ENCODE measurements at places on chromosomes 16 and 17.
A peak's percentile ranks its signal among the peaks of the same experiment; 100 is the strongest.

DNA sequence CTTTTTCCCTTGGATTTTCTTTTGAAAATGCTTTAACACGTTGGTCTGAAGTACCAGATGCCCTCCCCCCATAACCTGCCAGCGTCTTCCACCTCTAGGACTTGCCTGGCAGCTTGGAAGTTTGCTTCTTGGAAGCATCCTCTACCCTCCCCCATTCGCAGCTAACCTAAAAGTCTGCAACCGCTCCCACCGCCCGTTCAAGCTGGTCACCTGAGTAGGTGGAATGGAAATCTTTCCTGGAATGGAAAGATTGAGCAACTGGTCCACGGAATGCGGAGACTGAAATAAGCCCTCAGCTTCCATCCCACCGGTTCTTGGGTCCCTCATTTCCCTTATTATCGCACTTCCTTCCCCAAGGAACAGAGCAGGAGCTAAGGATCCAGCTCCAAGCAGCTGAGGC lies 31.4 kb downstream of the HS3ST3B1 start:
- DNase-seq: no peak

- no peak for DNase-seq
Measured at GRCh38 chr16:4498546-4499195, 22.5 kb downstream of the HMOX2 start.

DNA sequence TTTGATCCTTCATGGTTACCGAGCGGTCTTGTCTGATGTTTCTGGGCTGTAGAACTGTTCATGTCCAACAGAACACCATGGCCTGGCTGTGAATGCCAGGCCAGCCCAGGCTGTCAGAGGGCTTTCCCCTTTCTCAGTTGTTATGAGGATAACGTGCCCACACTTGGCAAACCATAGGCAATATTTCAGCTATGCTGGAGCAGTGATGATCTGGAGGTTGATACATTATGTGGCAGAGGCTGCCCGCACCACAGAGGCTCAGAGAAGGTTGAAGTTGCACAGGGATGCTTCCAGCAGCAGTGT lies 92.9 kb downstream of the C16orf78 start:
- no peak for DNase-seq

- DNase-seq: no peak
Measured at GRCh38 chr17:73343168-73343634, 31.4 kb upstream of the CDC42EP4 start.

- peak; percentile 1 for DNase-seq
Measured at GRCh38 chr17:79945591-79946255, 89.9 kb downstream of the TBC1D16 start.

- no peak for DNase-seq
Measured at GRCh38 chr17:70028978-70029767, 45.9 kb upstream of the KCNJ16 start.

DNA sequence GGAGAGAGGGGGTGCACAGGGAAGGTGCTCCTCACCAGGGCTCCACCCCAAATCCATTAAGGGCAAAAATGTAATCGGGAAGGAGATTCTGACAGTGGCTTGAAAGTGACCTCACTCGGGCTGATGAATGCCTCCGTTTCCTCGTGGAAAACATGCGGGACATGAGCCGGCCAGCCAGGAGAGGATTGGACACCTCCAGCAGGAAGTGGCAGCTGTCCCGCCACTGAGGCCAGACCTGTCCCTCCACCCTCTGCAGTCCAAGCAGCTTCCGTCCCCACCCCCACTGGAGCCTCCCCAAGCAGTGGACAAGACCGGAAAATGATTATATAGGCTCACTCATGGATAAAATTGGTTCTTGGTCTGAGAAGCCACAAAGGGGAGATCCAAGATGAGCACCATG lies 82.1 kb upstream of the CCL1 start:
- DNase-seq: no peak

GRCh38 chr17:61783556-61784304 lies 79.6 kb downstream of the BRIP1 start:
- DNase-seq: no peak

DNA sequence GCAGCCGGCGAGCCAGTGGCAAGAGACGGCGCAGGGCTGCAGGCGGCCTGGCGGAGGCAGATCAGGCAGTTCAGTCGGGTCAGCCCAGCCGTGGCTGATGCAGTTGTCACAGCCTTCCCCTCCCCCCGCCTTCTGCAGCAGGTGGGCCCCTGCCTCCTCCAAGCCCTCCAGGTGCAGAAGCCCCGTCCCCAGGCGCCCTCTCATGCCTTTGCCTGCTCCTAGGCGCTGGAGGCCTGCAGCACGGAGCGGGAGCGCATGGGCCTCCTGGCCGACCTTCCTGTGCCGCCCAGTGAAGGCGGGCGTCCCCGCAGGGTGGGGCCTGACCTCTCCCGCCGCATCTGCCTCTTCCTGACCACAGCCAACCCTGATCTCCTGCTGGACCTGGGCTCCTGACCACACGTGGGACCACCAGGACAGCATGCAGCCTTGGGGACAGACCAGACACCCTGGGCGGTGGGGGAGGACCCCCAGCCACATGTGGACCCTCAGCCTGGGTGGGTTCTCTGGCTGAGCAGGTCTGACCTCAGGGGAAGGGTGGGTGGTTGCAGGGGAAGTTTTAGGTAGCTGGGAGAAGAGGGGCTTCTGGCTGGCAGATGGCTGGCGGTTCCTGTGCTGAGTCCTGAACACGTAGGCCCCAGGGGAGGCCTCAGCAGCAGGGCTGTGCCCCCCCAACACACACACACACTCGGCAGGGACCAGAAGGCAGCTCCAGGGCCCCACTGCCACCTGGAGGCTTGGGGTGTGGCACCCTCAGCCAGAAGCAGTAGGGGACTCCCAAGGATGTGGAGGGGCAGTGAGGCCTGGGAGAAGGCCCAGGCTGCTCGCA lies 3.1 kb upstream of the MRPS34 start:
- no peak for DNase-seq

GRCh38 chr17:34283571-34283970 lies 2.0 kb upstream of the CCL11 start:
- DNase-seq: no peak

DNA sequence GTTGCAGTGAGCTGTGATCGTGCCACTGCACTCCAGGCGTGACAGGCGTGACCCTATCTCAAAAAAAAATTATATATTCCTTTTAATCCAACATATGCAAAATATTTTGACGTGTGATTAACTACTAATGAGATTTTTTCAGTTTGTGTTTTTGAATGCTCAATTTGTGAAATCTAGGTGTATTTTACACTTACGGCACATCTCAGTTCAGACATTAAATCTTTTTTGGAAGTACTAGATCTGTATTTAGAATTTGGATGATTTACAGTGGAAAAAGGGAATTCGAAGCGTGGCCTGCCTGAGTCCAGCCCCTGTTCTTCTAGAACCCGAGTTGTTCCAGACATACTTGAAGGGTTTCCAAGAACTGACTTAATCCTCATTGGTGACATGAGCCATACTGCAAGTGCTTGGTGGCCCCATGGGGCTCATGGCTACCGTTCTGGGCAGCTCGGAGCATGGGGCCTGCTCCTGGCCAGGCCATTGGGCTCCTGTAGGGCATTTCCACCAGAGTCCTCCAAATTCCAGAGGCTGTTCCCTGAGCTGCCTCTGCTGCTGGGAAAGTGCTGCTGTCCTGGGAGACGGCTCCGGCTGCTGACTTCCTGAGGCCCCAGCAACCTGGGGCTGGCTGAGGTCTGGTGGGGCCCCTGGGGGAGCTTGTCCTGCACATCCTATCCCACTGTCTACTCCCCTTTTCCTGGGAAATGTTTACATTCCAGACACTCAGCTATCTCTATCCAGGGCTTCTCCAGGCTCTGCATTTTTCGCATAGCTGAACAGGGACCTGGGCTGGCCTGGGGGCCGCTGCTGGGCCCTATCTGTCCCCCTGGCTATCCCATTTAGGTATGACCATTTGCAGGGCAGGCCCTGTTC lies 27.2 kb downstream of the LLGL2 start:
- DNase-seq: no peak

DNA sequence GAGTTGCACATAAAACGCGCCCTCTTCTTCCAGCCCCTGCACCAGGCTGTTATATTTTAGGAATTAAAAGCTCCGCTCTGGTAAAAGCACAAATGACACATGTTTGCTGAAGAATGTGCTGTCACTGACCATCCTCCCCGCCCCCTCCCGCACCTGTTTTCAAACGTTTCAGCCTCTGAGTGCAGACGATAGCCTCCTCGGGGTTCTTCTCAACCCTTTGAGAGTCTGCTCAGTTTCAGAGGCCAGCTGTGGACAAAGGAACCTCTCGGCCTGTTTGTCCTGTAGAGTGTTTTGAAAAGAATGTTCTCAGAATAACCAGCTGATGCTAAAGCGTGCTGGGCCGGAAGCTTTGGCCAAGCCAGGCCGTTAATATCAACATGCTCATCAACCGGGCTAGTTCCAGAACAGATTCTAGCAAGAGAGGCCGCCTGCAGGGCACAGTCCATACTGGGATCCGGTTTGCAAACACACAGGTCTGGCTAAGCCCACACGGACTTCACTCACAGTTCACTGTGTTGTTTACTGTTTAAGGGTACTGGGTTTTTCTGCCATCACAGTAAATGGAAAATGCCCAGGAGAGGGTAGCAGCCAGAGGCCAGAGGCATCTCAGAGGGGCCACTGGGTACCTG lies 6.4 kb upstream of the CACNG4 start:
- DNase-seq: no peak

DNA sequence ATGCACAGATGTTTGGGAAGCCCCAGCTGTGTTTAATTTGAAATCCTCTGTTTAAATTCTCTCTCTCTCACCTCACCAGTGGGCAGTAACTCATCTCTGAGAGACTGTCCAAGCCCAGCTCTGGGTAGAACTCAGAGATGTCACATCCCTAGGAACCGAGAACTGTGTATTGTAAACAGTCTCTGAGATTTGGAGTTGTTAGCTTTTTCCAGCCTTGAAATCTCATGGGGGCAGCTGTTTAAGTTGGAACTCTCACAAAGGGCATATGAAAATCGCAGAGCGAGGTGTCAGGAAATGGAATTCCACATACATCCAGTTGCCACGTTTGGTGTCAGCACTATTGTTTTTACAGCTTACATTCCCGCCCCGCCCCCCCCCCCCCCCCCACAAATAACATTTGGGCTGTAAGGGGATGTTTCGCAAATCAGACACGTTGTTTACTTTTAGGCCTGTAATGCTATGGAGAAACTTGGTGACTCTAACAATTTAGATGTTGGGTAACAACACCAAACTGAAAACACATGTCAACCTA lies 34.3 kb downstream of the VPS35L start:
- DNase-seq: no peak

- no peak for DNase-seq
Measured at GRCh38 chr17:48527547-48527932, 3.3 kb downstream of the HOXB1 start.

GRCh38 chr17:7266784-7267183 lies 4.5 kb upstream of the CLDN7 start:
- DNase-seq: no peak

DNA sequence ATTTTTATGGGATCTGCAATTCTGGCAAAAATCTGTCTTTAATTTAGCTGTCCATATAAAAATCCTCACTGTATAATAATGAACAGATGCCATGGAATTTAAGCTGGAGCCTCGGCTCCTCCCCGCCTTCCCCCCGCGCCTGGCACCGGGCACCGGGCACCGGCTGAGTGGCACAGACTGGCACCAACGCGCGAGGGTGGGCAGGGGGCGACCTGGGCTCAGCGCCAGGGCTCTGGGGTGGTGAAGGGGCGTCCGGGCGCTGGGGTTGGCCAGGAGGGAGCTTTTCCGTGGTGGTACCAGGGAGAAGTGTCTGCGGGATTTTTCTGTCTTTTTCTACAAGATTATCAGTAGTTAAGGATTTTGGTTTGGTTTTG lies 9.1 kb downstream of the NEUROD2 start:
- DNase-seq: no peak

DNA sequence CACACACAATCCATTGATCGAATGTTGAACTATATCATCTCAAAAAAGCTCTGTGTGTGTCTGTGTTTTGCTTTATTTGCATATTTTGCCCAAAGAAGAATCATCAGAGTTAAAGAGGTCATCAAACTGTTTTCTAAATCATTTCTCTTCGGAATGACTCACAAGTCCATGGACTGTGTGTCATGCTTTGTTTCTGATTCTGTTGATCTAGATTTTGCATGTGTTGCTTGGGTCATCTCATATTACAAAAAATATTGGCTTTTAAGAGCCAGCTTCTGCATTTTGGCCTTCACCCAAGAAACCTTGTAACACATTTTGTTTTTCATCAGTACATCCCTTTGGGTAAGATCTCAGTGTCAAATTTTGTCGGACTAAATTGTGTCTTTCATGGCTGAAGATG lies 471.2 kb upstream of the HSBP1 start:
- DNase-seq: no peak

DNA sequence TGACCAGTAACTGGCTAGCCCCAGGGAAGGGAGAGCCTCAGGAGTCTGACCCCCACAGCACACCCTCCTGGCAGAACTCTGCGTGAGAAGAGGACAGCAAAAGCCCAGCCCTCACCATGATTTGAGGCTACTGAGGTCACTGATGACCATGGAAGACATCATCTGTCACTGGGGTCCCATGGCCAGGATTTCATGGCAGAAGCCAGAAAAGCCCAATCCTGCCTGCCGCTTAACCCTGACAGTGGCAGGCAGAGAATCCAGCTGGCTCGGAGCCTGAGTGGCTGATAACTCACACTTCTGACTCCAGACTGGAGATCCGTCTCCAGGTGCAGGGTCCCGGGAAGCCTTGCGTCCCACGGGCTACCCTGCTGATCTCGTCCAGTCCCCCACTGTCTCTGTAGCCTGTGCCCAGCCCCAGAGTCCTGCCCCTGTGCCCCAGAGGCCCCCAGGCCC lies 17.5 kb downstream of the GRIN2C start:
- DNase-seq: peak; percentile 59

DNA sequence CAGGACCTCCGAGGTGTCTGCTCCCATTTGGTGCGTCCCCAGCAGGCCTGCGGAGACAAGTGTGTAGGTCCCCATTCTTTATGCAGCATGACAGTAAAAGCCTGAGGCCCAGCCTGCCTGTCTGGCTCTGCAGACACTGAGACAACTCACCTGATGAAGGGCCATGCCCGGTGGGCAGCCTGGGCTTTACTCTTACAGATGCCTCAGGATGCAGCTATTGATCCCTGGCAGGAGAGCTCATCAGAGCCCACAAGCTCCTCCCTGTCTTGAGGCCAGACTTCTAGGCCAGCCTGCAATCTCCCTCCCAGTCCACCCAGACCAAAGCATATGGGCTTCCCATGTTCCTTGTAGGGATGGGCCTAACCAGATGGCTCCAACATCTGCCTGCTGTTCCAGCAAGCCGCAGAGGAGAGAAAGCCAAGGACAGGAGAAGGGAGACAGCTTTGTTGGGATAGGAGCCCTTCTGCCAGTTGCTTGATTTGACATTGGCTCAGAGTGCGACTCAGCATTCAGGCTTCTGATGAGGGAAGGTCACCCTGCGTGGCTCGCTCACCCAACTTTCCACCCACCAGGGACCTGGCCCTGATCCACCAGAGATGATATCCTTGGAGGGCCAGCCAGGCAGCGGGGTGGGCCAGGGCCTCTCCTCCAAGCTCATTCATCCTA lies 87.5 kb downstream of the SOCS1 start:
- no peak for DNase-seq

All from 8988T (cell line).